CD4-positive, CD25-positive, alpha-beta regulatory T cell (primary cell): ENCODE measurements at places on chromosomes 12 and 14. TPM values are rescaled to one million over a fixed set of nuclear protein-coding genes. Genes with fewer than 3 reads are reported as not detected.

Gene RERG
- polyA plus RNA-seq: not detected

Gene RASSF3
- polyA plus RNA-seq: 12.8 TPM

Gene TAS2R9
- not detected for polyA plus RNA-seq

Gene NOXRED1
- not detected for polyA plus RNA-seq

Gene PARP11
- polyA plus RNA-seq: 11.3 TPM

Gene ADAMTS20
- not detected for polyA plus RNA-seq

Gene KRT83
- polyA plus RNA-seq: not detected

Gene KLRC4
- polyA plus RNA-seq: not detected

Gene CEBPE
- polyA plus RNA-seq: not detected

Gene C12orf76
- 17.5 TPM for polyA plus RNA-seq

Gene LIN7A
- polyA plus RNA-seq: 0.40 TPM

Gene CIDEB
- polyA plus RNA-seq: 9.2 TPM

Gene OVCH1
- not detected for polyA plus RNA-seq

Gene RABGGTA
- 31.9 TPM for polyA plus RNA-seq

Gene LRIG3
- not detected for polyA plus RNA-seq

Gene CIROP
- 0.23 TPM for polyA plus RNA-seq

Gene ATF7IP
- polyA plus RNA-seq: 101 TPM

Gene KRT81
- polyA plus RNA-seq: not detected

Gene ANO2
- polyA plus RNA-seq: not detected

Gene TMEM132D
- polyA plus RNA-seq: not detected

Gene PLCZ1
- polyA plus RNA-seq: not detected

Gene KIF26A
- polyA plus RNA-seq: not detected

Gene AKAP3
- 0.78 TPM for polyA plus RNA-seq
